CD4-positive, alpha-beta T cell treated with Interleukin-6 at 100 ng/mL for 8 hours (primary cell): ENCODE measurements at places on chromosomes 4 and X.

GRCh38 chrX:23134136-23134535 is 134.4 kb downstream of the DDX53 start:
- no peak for DNase-seq

- no peak for DNase-seq
These were observed 88.4 kb downstream of the PPP3CA start for GRCh38 chr4:101258883-101259282.

DNA sequence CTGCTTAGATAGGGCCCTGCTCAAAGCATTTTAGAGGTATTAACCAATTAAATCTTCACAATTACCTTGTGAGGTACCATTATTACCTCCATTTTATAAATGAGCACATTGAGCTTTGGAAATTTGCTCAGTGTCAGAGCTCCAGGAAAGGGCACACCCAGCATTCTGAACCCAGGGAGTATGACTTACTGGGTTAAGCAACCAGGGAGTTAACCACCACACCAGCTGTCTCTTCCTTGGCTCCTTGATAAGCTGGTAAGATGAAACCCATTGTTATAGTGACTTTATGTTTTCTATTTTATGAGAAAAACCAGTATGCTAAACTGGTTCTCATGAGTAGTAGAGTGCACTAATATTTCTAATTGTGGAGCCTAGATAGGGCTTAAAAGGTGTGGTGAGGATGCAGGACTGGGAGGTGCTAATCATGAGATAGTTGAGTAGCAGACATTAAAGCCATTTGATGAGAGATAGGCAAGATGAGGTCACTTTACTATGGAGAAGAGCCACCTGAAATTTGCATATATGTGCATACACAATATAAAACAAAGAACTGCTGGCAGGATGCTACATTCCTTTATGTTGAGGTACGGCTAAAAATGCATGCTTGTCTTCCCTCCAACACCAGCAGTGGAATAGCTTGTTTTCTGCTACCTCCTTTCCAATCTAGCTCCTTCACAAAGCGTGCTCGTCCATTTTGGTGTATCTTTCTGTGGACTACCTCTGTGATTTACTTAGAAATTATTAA is 556.1 kb downstream of the SPRY1 start:
- no peak for DNase-seq

GRCh38 chr4:2500547-2500946 is 31.6 kb downstream of the RNF4 start:
- no peak for DNase-seq

GRCh38 chr4:169922632-169923276 is 103.4 kb downstream of the MFAP3L start:
- no peak for DNase-seq

DNA sequence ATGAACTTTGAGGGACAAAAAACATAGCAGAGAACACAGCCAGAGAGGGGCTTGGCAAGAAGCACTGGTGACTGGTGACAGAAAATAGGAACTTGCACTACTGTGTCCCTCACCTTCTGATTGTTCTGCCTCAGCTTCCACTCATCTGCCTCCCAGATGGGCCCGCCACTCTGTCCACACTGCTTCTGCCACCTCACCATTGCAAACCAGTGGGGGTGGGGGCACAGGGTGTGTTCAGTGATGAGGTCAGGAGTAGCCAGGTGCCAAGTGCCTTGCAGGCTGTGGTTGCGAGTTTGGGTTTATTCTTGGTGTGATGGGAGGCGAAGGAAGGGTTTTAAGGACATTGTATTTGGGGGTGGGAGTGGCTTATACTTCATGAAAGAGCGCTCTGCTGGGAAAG is 9.1 kb upstream of the UBA1 start:
- DNase-seq: no peak

DNA sequence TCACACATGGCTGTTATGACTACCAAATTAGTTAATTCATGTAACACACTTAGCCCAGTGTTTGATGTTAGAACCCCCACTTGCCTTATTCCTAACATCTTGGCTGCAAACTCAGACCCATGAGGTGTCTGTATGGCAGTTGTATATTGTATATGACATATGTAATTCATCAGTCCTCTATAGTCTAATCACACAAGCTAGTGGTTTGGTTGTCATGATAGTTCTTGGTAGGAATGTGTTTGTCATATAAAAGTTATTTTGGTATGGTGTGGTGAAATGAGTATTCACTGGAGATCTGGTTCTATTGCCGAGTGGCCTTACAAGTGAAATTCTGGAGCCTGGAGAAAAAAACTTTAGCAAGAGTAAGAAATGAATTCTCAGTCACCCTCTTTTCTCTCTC is 149.2 kb downstream of the AWAT2 start:
- no peak for DNase-seq

- no peak for DNase-seq
These were observed 525.3 kb upstream of the MAGEB2 start for GRCh38 chrX:29690061-29690460.
